Esophagus mucosa (tissue), 1 donor: ENCODE measurements at places on chromosomes 4 and X. TPM values are rescaled to one million over a fixed set of nuclear protein-coding genes. Genes with fewer than 3 reads are reported as not detected.

CFAP99 gene
- total RNA-seq: 0.28 TPM

TRPC5OS gene
- not detected for total RNA-seq

SMARCA1 gene
- total RNA-seq: 6.6 TPM

ANOS1 gene
- 1.4 TPM for total RNA-seq

VCX3B gene
- total RNA-seq: not detected

SERPINA7 gene
- not detected for total RNA-seq

ABLIM2 gene
- total RNA-seq: 20.1 TPM

ABCG2 gene
- 0.92 TPM for total RNA-seq

POF1B gene
- 30.9 TPM for total RNA-seq

KCTD8 gene
- not detected for total RNA-seq

ALAS2 gene
- total RNA-seq: not detected

ADRA2C gene
- 0.60 TPM for total RNA-seq

ELF2 gene
- 23.8 TPM for total RNA-seq

GJB1 gene
- 0.12 TPM for total RNA-seq

ANKRD37 gene
- 36.3 TPM for total RNA-seq

AGTR2 gene
- total RNA-seq: not detected

TCEAL5 gene
- not detected for total RNA-seq

TCEAL9 gene
- 17.4 TPM for total RNA-seq

XAGE1B gene
- not detected for total RNA-seq

LRCH2 gene
- 0.12 TPM for total RNA-seq

POU4F2 gene
- total RNA-seq: not detected

TXLNG gene
- 8.5 TPM for total RNA-seq

ZNF630 gene
- 1.4 TPM for total RNA-seq

ZCCHC12 gene
- not detected for total RNA-seq

TMEM128 gene
- total RNA-seq: 12.0 TPM

VSIG4 gene
- 2.9 TPM for total RNA-seq

CITED1 gene
- total RNA-seq: not detected

TREX2 gene
- total RNA-seq: 2.0 TPM

CC2D2A gene
- 9.6 TPM for total RNA-seq

NUDT11 gene
- total RNA-seq: 0.96 TPM

CNGA2 gene
- total RNA-seq: not detected

CXCL11 gene
- 0.24 TPM for total RNA-seq

C4orf50 gene
- 0.04 TPM for total RNA-seq

GYPB gene
- total RNA-seq: not detected

NEUROG2 gene
- total RNA-seq: not detected

SCFD2 gene
- 16.5 TPM for total RNA-seq

CYBB gene
- total RNA-seq: 2.4 TPM

MTMR8 gene
- total RNA-seq: 2.1 TPM

TMEM35A gene
- 1.1 TPM for total RNA-seq

TRIM61 gene
- total RNA-seq: not detected

EFHC2 gene
- 0.80 TPM for total RNA-seq

PRAF2 gene
- 4.8 TPM for total RNA-seq

CHST7 gene
- 0.96 TPM for total RNA-seq

ADH1C gene
- total RNA-seq: 0.64 TPM

AWAT2 gene
- total RNA-seq: not detected

SPANXB1 gene
- total RNA-seq: not detected

TEC gene
- 6.3 TPM for total RNA-seq

PUDP gene
- 13.9 TPM for total RNA-seq

FGF2 gene
- total RNA-seq: 0.68 TPM

SSR4 gene
- total RNA-seq: 168 TPM

GABRQ gene
- total RNA-seq: 0.72 TPM

AMTN gene
- not detected for total RNA-seq

GRIA3 gene
- 0.36 TPM for total RNA-seq

FAM9C gene
- not detected for total RNA-seq
